Astrocyte of the hippocampus (primary cell): ENCODE measurements at places on chromosomes 5 and 9.

DNA sequence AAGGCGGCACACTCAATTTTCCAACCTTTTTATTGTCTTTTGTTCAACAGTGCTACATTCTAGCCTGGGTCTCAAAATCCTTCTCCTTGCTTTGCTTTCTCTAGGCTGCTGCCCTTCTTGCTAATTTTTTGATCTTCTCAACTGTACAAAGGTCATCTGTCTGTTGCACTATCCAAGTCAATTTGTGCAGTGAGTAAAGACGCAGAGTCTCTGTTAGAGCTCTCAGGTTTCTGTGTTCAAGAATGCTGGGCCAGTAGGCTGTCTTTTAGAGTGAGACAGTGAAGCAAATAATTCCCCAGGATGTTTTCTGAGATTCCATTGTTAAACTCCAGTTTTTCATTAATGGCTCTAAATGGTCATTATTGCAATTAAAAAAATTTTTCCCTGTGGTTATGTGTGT lies 255.7 kb upstream of the ACTBL2 start:
- no peak for DNase-seq

GRCh38 chr9:68819065-68819464 lies 114.0 kb downstream of the PIP5K1B start:
- no peak for DNase-seq

DNA sequence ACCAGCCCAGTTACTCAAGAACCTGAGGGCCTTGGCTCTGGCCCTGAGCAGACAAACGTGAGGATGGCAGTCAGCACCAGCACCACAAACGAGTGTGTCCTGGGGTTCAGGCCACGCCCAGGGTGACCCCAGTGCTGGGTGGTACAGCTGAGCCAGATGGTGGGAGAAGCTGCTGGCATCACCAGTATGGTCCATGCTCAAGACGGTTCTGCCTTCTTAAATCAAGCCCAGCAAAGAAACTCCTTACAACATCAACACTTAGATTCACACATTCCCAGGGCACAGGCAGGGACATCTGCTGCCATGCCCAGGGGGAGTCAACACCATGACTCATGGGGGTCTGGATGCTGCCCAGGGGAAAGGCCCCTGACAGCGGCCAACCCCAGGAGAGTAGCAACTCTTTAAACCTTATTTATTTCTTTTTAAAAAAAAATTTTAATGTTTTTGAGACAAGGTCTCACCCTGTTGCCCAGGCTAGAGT lies 31.3 kb downstream of the IPPK start:
- DNase-seq = no peak

- DNase-seq = no peak
Measured at GRCh38 chr9:113380869-113381378, 4.1 kb upstream of the HDHD3 start.

DNA sequence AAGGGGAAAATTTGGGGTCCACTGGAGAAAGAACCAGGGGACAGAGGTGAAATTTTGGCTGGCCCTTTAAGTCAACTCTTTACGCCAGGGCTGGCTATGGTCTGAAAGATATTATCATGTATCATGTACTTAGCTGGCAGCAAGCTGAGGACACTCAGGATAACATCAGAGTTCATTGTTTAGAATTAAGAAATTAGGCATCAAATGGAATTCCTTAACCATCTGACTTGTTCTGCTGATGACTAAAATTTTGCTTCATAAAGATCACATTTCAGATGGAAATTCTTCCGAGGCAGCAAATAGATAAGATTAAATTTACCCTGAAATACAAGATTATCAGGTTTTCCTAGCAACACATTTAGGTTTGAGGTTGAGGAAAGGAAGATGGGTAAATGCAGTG lies 269.4 kb upstream of the KLF9 start:
- no peak for DNase-seq

DNA sequence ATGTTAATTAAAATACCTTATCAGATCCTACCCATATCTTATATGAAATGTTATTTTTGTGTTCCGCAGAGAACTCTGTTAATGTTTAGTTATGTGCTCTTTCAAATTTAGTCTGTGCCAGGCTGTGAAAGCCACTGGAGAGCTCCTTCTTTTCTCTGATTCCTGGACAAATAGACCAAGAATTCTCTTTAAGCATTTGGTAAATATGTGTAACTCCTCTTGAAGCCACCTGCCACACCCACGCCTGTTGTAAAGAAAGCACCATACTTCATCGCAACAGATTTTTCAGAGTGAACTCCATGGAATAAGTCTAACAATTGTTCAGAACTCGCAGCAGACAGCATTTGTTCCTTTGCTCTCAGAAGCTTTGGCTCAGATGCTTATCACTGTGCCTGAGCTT lies 301.1 kb downstream of the FAM170A start:
- DNase-seq = no peak

DNA sequence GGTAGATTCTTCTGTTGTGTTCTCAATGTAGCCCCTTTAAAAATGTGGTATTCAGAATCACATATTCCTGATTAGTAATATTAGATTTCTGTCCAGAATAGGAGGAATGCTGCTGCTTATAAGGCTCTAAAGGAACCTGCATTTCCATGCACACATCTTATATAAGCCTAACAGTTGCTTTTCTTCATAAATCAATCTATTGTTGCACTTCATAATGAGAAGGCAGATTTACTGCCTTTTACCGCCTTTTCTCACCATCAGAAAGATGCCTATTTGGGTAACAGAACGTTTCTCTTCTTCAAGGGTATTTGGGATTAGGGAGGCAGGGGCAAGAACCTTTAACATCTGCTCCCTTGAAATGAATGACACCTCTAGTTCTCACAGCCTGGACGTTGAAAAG lies 243.4 kb downstream of the MLLT3 start:
- DNase-seq = no peak

- DNase-seq = no peak
Measured at GRCh38 chr5:151757233-151758140, 944 bp downstream of the ATOX1 start.

- DNase-seq = no peak
Measured at GRCh38 chr5:1962619-1963355, 80.1 kb upstream of the IRX4 start.

GRCh38 chr5:1503241-1504068 lies 20.3 kb downstream of the LPCAT1 start:
- DNase-seq = peak; percentile 26

DNA sequence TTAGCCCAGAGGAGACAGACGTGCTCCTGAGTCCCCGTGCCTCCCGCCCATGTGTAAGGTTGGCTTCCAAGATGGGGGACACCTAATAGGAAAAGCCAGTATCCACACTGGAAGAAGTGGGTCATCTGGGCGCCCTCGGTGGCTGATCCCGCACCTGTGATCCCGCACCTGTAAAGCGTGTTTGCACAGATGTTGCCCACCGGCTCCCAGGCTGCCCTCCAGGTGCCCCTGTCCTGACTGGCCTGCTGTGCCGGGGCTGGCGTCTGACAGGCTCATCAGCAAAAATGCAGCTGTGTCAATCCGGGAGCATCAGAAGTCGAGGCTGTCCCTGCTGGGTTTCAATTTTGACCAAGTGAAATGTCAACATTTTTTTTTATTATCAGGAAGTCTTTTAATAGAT lies 88.5 kb downstream of the IRX1 start:
- DNase-seq = no peak

DNA sequence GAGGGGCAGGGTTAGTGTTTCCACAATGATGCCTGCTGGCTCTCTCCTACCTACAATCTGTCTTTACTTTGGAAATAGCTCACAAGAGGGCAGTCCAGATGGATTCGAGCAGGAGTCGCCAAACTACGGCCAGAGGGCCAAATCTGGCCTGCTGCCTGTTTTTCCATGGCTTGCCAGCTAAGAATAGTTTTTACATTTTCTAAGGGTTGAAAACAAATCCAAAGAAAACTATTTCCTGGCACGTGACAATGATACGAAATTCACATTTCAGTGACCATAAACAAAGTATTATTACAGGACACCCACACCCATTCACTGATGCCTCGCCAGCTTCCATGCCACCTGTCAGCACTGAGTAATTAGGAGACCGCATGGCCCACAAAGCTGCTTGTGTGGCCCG lies 162.9 kb upstream of the WWC1 start:
- peak; percentile 70 for DNase-seq

- DNase-seq = no peak
Measured at GRCh38 chr5:111228520-111229220, 4.5 kb downstream of the CAMK4 start.

GRCh38 chr5:56037531-56038010 lies 42.8 kb upstream of the IL6ST start:
- DNase-seq = no peak

DNA sequence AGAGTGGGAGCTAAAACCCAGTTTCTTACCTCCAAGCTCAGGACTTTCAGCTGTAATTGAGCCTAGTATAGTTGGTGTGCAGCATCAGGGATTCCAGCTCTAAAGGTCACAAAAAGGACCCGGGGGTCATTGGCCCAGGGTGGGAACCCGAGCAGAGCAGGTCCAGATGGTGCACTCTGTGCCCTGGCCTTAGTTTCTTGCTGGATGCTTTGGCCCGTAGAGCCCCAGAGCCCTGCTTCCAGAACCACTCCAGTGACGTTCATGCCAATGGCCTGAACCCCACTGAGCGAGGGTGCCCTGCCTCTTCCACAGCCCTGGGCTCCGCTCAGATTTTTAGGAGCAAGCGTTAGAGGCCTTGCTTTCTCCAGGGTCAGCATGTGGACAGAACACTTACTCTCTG lies 8.2 kb downstream of the SLC22A5 start:
- no peak for DNase-seq

GRCh38 chr9:70079417-70080037 lies 35.9 kb downstream of the MAMDC2 start:
- no peak for DNase-seq

DNA sequence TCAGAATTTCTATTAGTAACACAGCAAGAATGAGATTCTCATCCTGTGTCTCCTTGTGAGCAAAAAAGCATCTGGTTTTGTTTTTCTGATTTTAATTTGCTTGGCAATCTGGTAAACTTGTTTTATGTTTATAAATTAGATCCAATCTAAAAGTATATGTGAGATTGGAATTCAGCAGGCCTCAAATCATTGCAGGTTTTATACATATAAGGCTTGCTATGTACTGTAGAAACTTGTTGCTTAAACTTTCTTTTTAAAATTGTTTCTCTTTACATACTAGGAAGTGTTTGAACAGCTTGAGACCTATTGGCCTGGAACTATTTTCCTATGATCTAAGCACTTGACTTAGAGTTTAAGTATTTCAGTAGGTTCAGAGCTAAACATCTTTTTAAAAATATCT lies 1037.8 kb downstream of the NR2F1-AS1 start:
- DNase-seq = no peak

DNA sequence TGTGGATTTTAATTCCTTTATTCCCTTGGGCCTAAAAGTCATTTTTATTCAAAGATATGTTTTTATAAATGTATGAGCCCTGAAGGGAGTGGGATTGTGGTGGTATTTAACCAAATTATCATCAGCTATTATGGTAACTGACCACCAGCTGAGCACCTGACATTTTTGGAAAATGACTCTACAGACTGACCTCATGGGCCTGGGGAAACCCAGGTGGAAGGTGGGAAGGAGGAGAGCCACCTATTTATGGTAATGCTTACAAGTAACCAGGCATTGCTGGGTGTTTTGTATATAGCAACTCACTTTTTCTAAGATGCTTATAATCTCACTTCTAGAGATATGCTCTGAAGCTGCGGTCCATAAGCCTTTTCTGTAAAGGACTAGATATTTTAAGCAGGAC lies 22.3 kb upstream of the NFIB start:
- DNase-seq = no peak

GRCh38 chr5:59138509-59138908 lies 555.6 kb downstream of the RAB3C start:
- DNase-seq = no peak

DNA sequence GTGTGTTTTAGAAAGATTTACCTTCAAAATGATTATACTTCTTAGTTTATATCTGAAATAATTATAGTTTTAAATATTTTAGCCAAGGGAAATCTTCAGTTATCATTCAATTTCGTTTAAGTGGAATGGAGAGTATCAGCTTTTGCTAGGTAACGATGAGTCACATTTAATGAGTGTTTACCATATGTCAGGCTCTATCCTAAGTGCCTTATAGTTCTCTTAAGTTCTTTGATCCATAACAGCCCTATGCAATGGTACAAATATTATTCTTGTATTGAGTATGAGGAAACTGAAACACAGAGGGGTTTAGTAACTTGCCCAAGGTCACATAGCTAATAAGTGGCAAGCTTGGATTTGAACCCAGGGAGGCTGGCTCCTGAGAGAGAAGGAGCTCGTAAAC lies 37.5 kb upstream of the SHB start:
- DNase-seq = no peak

GRCh38 chr9:78567693-78568092 lies 270.8 kb downstream of the PSAT1 start:
- DNase-seq = peak; percentile 34

DNA sequence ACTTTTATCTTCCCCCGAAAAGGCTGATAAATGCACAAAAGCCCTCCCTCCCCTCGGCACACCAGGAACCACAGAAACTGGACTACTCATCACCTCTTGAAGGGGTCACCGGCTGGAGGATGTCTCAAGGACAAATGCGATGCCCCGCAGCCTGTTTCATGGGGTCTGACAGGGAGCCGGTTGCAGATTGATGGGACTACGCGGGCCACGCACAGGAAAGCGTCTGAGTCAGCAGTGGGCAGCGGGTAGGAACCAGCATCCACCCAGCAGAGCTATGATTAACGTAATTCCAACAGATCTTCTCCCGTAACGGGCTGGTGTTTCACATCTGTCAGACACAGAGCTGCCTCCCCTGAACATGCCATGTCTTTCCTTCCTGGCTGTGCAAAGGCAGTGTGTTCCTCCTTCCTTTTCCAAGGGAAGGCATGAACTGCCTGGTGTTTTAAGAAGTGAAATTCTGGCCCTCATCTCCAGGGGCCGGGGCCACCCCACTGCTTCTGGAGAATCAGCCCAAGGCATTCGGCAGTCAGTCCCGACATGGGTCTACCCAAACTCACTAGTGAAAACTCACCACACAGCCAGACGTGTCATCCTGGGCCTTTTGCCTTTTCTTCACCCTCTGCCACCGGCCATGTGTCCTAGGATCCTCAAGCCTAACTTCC lies 144.4 kb upstream of the PHYKPL start:
- DNase-seq = no peak

GRCh38 chr9:87570000-87570908 lies 72.6 kb downstream of the DAPK1 start:
- DNase-seq = no peak

DNA sequence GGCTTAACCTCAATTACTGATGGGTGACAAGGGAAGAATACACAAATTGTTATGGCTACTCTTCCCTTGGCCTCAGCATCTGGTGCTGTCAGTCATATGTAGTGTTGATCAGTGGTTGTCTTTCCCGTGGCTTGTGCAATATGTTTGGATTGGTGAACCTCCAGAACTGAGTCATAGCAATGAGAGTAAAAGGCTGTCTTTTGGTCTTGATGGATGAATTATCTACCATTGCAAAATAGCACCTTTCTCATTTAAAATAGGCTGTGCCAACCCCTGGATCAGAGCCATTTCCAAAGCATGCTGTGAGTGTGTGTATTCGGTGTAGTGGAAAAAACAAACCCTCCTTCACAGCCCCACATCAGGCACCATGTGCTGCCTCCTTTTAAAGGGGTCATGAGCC lies 14.6 kb upstream of the F2R start:
- DNase-seq = peak; percentile 73

- DNase-seq = no peak
Measured at GRCh38 chr5:117463881-117464570, 889.4 kb upstream of the SEMA6A start.

- DNase-seq = peak; percentile 77
Measured at GRCh38 chr5:67301285-67301903, 104.8 kb upstream of the CD180 start.

- no peak for DNase-seq
Measured at GRCh38 chr9:16608906-16609305, 261.6 kb downstream of the BNC2 start.
